ENCODE measurements at places on chromosomes 2 and 18.

GRCh38 chr18:70374154-70374553, 85.3 kb downstream of the SOCS6 start:
- no peak for DNase-seq

DNA sequence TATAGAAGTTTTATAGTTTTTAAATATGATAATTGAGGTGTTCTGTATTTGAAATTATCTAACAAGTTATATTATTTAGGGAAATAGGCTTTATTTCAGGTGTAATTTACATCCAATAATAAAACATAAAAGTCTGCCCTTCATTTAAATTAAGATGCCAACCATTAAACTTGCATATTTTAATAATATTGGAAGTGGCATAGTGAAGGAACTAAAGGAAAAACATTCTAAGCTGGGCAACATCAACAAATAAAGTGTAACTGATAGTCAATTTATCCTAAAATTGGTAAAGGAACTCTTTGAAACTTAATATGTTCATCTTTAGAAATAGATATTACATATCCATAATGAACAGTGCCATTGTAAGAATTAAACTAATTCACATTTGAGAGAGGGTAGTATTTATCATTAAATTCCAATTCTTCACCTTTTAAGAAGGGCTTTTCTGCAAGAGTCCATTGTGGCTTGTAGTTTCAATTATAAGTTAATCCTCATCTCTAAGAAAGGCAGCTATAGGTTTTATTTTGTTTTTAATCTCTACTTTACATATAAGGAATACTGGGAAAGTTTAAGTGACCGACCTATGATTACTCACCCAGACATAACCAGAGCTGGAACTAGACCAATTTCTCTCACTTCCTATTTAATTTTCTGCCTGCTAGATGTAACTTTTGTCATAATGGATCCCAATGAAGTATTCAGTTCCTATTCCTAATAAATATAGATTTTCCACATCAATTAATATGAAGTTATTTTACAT, 401.6 kb downstream of the XIRP2 start:
- DNase-seq, result no peak

- no peak for DNase-seq
Measured at GRCh38 chr2:170202437-170202836, 24.5 kb downstream of the MYO3B start.

DNA sequence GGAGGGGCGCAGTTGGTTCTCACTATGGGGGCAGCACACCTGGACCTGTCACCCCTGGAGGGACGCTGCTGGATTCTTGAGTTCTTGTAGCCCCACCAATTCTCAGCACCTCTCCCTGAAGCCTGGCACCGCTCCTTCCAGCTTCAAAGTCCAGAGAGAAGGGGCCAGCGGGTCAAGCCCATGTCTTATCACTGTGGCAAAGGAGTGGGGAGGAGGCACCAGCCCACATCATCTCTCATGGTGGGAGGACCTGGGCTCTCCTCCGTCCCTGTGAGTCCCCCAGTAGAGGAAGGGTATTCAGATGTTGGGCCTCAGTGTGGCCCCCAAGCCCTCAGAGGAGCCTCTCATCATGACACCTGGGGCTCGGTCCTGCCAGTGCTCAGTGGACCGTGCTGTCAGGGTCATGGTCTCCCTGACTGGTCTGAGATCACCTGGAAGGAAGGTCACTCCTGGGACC, 67.4 kb downstream of the HS1BP3 start:
- DNase-seq, result no peak

DNA sequence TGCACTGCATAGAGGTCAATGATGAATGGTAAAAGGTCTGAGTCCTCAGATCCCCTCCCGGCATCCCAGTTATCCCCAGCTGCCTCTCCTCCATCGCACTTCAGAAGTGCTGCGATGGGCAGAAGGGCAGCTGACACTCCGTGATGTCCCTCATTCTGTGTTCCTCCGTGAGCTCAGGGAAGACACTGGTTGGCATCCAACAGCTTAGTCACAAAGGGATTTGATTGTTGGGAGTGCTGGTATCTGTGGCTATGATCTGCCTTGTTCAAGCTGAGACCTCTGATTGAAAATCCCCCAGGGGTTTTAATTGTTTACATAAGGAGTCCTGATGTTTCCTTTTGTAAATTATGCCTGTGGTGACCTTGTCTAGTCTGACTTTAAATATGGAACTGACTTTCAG, 19.0 kb upstream of the SAG start:
- DNase-seq, result no peak

GRCh38 chr2:211976076-211976475, 562.5 kb downstream of the ERBB4 start:
- no peak for DNase-seq

DNA sequence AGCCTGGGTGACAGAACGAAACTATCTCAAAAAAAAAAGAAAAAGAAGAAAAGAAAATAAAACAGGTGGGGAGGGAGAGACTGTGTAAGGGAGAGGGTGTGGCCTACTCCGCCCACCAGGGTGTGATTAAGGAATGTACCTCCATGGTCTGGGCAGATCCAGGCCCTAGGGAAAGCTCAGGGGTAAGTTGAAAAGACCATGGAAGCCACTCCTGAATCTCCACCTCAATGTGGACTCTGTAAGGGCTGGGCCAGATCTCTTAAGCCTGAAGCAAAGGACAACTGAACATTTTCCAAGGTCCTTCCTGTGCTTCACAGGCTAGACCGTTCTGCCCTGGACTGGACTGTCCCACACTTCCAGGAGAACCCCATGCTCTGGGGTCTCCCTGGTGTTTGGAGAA, 9.7 kb upstream of the ATG16L1 start:
- no peak for DNase-seq

- DNase-seq, result no peak
Measured at GRCh38 chr2:47309472-47309951, 93.4 kb upstream of the MSH2 start.

- DNase-seq, result no peak
Measured at GRCh38 chr2:212408524-212408923, 130.1 kb downstream of the ERBB4 start.

GRCh38 chr2:179243046-179243445, 21.6 kb downstream of the SESTD1 start:
- DNase-seq, result no peak

DNA sequence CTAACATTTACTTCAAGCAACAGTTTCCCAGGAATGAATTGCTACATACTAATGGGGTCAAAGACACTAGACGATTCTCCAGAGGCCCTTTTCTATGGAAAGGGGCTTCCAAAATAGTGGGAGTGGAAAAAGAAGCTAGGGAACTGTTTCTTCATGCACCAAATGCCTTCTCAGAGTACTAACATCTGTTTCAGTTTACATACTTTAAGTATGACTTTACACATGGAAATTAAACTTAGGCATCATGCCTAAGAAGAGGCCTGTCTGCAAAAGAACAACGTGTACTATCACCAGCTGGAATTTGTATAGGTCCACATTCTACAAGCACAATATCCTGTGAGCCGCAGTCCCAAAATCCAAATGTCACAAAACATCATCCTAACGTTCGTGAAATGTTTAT, 29.4 kb upstream of the WDR75 start:
- DNase-seq, result peak; percentile 87

DNA sequence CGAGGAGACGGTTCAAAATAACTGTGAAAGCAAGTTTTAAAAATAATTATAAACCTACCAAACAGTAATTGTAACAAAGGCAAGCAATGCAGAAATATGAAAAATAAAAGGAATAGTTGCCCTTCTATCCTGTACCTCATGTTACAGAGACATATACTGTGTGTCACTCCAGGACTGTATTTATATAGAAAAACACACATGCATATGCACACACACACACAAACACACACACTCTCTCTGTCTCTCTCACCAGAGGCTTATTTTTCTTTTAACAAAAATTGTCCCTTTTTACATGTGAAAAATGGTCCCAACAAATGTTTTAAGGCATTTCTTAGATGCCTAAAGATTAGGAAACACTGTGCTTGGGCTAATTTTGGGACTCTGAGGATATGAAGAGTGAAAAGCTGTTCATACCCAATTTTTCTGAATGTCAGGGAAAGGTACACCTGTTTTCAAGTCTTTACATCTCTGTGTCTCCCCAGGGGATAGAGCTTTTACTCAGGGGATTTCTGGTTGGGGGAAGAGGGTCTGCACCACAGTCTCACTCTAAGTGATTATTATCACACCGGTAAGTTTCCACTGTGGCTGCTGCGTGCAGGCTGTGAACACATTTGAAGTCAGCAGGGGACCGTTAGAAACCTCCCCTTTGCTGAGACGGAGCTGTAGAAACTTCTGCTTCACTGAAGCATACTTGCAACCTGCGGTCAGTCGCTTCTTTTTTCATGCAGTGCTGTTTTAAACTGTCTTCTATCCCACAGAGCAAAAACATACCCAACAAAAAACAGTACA, 51.4 kb upstream of the SPAG16 start:
- DNase-seq, result no peak

- no peak for DNase-seq
Measured at GRCh38 chr18:69935319-69936190, 12.1 kb downstream of the CD226 start.

GRCh38 chr2:103615611-103616105, 853.8 kb downstream of the TMEM182 start:
- DNase-seq, result no peak

DNA sequence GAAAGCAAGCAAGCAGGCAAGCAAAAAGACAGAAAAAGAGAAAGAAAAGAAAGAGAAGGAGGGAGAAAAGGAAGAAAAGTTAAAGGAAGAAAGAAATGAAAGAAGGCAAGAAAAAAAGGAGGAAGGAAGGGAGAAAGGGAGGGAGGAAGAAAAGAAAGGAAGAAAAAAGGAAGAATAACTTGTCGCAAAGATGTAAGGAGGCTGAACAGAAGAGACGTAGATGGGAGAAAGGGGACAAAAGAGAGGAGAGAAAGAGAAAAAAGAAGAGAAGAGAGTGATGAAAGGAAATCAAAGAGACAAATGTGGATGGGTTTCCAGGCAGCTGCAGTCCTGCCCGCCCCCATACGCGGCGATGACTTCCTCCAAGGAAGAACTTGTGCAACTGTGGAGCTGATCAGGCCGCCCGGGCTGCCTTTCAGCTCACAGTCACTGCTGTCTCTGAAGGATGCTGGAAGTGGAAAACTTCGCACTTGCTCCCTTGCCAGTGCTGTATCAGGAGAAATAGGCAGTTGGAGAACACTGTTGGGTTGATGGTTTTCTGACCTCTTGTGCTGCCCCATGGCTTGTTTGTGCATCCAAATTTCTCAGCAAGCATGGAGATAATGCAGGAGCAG, 52.9 kb downstream of the TRIB2 start:
- no peak for DNase-seq
